ENCODE measurements at places on chromosomes 3 and 15. TPM values are rescaled to one million over a fixed set of nuclear protein-coding genes. Genes with fewer than 3 reads are reported as not detected.

Gene DNAJA4
- 7.3 TPM for total RNA-seq

Gene CRABP1
- not detected for total RNA-seq

Gene SPINK8
- not detected for total RNA-seq

Gene CCR9
- total RNA-seq = not detected

Gene SUSD5
- total RNA-seq = 9.3 TPM

Gene SLC12A1
- total RNA-seq = not detected

Gene FGD5
- total RNA-seq = 141 TPM

Gene SPTBN5
- 5.2 TPM for total RNA-seq

Gene SST
- not detected for total RNA-seq

Gene GOLGA6D
- under 0.01 TPM for total RNA-seq

Gene ZBTB47
- 15.3 TPM for total RNA-seq

Gene ANKUB1
- not detected for total RNA-seq

Gene MEX3B
- total RNA-seq = 11.1 TPM

Gene CGGBP1
- total RNA-seq = 33.4 TPM

Gene SENP7
- total RNA-seq = 32.2 TPM

Gene GOLGA6L9
- total RNA-seq = 0.65 TPM

All from bladder microvascular endothelial cell (primary cell).